Activated T-cell treated with anti-CD3 and anti-CD28 coated beads, Interleukin-2, amount 50 U/mL, for 48 hours (primary cell): ENCODE measurements at places on chromosomes 4 and X.

GRCh38 chrX:72436010-72436409 is 130.3 kb upstream of the CITED1 start:
- no peak for DNase-seq

GRCh38 chrX:55489314-55490009 is at the start of gene USP51:
USP51 (minus strand) TSS chrX:55489848; CDS start chrX:55488939, 909 bp downstream.
- peak; percentile 32 for DNase-seq

GRCh38 chr4:109368661-109369060 is 65.0 kb upstream of the SEC24B start:
- DNase-seq = no peak

DNA sequence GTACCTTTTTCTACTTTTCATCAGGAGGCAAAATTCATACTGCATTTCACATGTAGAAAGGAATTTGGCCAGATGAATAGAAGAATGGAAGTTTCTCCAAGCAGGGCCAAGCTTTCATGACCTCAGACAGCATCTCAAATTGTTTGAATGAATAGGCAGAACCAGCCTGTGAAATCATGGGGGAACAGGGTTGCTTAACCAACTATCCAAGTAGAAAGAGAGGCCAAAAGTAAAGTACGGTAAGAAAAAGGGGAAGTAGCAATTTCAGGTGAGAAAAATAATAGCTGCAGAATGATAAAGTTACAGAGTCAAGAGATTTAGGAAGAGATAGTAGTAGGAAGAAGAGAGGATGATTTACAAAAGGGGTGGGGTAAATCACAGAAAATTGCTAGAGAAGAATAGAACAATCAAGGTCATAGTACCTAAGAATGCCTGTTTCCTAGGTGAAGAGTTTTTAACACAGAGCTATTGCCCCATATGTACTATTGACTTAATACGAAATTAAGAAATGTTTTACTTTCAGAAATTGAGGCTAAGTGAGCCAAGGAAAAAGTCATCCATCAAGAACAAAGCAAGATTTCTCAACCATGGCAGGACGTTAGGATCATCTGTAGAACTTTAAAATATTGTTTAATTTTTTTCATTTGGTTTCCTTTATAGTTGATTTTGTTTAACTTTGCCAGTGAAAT is 177.1 kb upstream of the TET2 start:
- DNase-seq = no peak

- DNase-seq = no peak
These were observed 437.6 kb downstream of the RAPGEF2 start for GRCh38 chr4:159540501-159540900.

GRCh38 chr4:796206-796605 is 29.7 kb downstream of the CPLX1 start:
- DNase-seq = no peak

GRCh38 chr4:159455675-159456237 is 352.9 kb downstream of the RAPGEF2 start:
- DNase-seq = no peak

- DNase-seq = no peak
These were observed 116.8 kb upstream of the ZCCHC13 start for GRCh38 chrX:74187211-74187610.

DNA sequence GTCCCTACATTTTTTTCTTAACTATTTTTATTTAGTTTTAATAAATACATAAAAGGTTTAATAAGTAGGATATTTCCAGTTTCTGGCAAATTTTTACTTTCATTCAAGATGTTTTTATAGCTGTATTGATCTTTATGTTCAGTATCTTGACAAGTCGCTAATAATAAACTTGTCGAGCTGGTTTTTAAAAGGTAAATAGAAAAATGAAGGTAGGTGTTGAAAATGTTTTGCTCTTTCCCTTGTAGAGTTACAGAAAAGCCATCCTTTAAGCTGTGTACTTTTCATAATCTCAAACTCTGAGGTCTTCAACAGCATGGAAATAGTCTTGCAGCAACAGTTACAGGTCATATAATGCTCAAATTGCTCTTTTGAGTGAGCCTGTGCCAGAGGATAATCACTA is 52.6 kb downstream of the RS1 start:
- DNase-seq = no peak

GRCh38 chr4:52799813-52800212 is 48.6 kb upstream of the ERVMER34-1 start:
- no peak for DNase-seq

DNA sequence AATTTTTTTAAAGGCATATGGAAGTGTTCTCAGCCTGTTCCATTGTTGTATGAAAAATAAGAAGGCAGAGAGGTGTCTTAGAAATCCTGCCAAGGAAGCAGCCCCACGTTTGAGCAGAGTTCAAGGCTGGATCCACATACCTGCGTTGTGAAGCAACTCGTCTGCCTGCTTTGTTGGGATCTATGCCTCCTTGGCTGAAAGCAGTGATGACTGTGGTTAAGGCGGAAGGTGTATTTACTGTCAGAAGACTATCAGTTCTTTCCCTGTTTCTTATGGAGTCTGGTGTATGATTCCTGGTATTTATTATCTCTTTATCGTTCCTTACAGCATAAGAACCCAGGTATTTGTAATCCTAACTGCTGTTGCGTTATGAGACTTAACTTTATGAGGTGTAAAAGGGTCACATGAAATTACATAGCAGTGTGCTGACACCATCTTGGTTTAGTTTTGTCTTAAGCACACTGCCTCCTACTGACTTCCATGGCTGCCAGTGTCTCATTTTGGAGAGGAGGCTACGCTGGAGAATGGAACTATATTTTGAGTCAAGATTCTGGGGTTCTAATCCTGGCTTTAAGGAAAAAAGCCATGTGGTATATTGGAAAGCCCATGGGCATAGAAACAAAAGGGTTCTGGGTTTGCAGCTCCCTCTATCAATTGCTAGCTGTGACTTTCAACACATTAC is 3.1 kb upstream of the MSMO1 start:
- DNase-seq = no peak

DNA sequence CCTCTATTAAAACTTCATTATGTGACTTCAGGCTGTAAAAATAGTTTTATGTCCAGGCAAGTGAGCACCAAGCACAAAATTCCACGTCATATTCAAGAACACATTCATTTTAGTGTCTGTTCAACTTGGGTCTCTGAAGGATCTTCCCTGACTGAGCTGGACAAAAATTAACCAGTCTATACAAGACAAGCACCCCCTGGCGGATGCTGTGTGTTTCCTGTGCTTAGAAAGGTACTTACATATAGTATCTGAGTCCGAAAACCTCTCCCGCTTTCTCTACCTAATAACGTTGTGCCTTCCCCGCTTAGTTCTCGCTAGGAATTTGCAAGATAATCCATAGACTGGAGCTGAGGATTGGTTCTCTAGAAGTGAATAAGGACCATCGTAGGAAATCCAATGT is 2214.5 kb upstream of the TENM3 start:
- no peak for DNase-seq

DNA sequence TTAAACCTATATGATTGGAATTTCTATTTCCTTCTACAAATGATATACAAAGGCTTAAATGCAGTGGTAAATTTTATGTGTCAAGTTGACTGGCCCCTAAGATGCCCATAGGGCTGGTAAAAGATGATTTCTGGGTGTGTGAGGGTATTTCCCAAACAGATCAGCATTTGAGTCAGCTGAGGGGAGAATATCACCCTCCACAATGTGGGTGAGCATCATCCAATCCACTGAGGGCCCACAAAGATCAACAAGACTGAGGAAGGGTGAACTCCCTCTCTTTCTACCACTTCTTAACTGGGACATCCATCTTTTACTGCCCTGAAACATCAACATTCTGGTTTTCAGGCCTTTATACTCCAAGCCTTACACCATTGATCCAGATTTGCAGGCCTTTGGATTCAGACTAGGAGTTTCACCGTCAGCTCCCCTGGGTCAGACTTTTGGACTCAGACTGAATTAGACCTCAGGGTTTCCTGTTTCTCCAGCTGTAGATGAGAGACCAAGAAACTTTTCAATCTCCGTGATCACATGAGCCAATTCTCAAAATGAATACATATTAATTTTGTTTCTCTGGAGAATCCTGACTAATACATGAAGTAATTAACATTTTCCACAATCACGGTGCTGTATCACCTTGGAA is 1020.7 kb upstream of the SLIT2 start:
- DNase-seq = no peak

DNA sequence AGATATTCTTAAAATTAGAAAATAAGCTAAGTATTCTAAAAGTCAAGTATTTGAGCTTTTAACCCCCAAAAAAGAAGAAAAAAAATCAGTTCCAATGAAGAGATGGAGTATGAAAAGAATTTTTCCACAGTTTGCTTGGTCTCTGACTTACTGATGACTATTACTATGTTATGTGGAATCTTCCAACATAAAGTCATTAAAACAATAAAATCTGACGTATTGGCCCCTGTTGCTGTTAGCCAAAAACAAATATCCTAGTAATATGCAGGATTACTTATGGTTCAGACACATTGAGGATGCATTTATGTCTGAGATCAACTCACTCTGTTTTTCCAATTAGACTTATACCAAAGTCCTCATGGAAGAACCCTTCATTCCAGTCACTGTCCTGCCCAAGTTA is 517.2 kb upstream of the ADGRL3 start:
- DNase-seq = no peak

DNA sequence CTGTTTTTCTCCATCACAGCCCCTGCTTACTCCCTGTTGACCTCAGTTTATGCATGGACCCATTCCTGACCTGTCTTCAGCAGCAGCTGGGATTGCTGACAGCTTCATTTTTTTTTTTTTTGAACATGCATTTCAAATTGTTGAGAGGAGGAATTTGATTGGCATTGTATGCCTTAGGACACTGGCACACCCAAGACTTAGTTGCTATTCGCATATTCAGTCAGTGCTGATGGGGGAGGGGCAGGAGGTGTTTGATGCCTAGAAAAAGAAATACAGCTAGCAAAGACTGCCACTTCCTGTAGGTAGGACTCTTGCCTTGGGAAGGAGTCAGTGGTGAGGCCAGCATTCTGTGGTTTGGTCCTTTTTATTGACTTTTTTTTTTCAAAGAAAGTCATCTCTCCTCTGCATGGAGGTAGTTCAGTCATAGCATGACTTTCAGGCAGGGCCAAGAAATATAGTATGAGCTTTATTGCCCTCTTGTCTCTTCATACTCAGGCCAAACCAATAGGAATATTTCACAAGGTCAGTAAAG is 33.6 kb upstream of the XK start:
- no peak for DNase-seq

DNA sequence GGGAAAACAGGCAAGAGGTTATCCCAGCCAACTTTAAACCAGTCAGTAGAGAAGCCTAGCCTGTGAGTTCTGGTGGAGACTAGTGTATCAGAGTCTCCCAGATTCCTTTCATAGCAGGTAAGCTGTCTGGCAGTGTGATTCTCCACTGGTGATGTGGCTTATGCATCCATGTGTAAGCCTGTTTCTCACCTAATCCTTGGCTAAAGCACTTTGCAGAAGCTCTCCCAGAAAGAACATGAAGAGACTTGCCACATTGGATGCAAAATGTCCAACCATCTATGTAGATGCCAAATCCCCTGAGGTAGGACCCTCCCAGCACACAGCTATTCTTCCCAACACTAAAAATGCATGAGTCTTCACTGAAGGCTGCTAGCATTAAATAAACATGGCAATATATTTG is 111.7 kb downstream of the CHRNA9 start:
- DNase-seq = no peak
